Activated T-cell treated with anti-CD3 and anti-CD28 coated beads for 48 hours (primary cell): ENCODE measurements at places on chromosomes 1 and 21.
A peak's percentile ranks its signal among the peaks of the same experiment; 100 is the strongest.

GRCh38 chr1:115609021-115609420, 32.7 kb upstream of the VANGL1 start:
- DNase-seq: no peak

- DNase-seq: no peak
These were observed 1.9 kb downstream of the JAM2 start for GRCh38 chr21:25640943-25641292.

- no peak for DNase-seq
These were observed 26.2 kb downstream of the VPS45 start for GRCh38 chr1:150093805-150094204.

DNA sequence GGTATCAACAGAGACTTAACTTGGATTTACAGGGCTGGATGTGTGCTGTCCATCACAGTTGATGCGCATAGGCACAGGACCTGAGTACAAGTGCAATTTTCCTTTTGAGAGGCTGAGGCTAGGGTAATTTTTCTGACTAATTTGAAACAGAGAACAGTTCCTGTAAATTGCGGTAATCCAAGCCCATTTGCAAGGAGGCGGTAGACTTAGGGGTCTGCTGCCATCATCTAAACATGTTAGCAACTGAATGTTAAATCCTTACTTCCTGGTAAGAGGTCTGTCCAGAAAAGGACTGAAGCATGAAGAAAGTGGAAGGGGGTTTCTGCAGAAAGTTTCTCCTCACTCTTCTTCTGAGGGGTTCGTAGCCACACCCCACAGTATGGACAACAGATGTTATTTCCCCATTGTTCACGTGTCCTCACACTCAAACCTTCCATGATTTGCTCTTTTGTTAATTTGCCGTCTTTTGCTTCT, 23.7 kb upstream of the C1orf198 start:
- no peak for DNase-seq

- no peak for DNase-seq
These were observed 563.5 kb downstream of the PTPRC start for GRCh38 chr1:199202331-199202730.

- no peak for DNase-seq
These were observed 132.2 kb downstream of the LRRC53 start for GRCh38 chr1:74380252-74380651.

- DNase-seq: no peak
These were observed 6.4 kb upstream of the GBP5 start for GRCh38 chr1:89279011-89279466.

DNA sequence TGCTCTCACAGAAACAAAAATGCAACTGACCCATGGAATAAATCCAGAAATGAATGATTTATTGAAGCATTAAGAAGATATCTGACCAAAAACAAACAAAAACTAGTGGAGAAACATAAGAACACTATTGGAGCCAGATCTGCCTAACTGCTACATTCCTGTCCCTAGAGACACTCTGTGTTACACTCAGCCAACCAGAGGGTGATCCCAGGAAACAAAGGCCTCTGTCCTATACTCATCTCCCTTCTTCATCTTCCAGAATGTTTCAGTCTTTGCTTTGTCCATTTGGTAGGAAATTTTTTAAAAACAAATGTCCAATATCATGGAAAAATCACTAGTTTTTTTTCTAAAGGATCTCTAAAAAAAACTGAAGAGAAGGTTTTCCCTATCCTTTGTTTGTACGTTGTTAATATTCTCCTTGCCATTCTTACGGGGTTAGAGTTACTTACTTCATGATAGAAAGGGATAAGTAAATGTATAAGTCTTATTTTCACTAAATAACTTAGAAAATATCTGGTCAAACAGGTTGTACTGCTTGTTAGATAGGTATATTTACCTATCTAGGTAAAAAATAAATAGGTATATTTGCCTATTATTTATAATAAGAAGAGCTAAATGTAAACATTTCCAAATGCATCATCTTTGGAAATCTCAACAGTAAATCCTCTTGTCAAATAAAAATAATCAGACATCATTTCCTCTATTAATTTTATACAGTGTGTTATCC, 59.1 kb downstream of the NME7 start:
- no peak for DNase-seq

DNA sequence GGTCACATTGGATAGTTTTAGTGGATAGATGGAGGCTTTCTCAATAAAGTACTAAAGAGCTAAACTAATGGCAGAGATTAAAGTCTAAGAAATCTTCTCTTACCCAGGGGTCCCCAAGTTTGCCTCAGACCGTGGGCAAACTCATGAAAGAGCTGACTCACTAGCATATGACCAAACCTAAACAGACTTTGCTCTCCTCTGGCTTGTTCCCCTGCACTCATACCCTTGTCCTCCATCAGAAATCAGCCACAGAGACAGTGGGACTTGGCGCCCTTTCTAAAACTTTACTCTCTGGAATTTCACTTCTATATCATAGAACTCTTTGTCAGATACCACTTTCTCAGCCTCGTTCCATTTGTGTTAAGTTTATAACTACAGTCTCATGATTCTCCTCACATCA, 17.0 kb upstream of the HSD3B2 start:
- no peak for DNase-seq

DNA sequence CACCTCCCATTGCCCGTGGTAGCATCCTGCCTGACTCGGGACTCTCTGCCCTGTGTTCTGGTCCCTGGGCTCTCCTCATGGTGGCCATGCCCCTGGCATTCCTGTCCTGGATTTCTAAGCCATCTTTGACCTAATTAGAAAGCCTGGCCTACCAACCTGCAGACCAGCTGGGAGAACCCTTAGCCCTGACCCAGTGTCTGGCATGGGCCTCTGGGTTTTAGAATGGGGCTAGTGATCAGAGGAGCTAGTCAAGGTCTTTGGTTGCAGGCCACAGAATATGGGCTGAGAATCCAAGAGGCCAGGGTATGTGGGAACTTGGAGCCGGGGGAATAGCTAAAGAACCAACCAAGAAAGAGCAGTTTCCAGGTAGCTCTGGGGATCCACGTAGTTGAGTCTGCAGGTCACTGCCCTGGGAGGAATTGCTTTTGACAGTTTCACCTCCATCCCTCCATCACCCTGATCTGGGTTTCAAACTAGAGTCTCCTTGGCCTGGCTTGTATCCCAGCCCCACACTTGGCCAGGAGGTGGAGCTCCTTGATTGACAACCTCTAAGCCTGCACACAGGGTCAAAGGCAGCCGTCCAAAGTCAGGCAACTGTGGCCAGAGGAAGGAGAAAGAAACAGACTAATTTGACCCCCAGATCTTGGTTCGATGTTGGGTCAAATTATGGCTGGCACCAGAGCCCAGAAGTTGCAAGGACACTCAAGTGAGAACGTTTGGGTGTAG, 54.7 kb upstream of the ABCG1 start:
- DNase-seq: peak; percentile 40

- DNase-seq: no peak
These were observed 8.9 kb upstream of the GPR37L1 start for GRCh38 chr1:202113690-202114300.

DNA sequence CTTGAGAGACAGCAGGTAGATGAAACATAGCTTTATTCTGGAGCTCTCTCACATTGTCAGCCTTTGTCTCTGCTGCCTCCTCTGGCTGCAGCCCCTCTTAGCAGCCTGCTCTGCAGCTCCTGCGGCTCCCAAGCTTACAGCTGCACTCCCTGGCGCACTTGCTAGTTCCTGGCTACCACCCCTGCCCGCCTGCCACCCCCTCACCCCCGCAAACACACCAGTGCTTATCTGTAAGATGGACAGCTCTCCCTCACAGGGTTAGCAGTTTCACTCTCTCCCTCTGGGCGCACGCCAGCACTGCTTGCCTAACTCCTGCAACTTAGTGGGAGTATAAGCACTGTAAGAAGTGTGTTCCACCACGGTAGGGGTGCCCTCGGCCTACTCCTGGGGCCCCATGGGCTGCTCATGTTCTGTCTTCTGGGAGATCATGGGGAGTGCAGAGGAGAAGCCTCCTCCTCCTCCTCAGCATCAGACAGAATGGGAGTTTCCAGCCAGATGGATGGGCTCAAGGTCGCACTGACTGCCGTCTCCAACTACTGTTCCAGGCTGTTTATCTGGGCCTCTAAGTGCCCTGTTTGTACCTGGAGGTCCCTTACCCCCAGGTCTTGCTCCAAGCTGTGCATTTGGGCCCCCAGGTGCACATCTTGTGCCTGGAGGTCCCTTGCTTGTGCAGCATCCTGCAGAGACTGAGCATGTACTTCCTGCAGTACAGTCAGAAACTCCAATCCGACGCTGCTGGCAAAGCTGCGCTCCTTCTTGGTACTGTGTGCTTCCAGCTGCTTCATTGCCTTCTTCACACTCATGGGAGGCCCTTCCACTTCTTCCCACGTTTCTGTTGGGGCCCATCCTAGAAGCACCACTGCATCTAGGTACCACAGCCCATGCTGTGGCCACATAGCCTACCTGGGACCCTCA, 1388.1 kb downstream of the AMY1C start:
- DNase-seq: no peak

DNA sequence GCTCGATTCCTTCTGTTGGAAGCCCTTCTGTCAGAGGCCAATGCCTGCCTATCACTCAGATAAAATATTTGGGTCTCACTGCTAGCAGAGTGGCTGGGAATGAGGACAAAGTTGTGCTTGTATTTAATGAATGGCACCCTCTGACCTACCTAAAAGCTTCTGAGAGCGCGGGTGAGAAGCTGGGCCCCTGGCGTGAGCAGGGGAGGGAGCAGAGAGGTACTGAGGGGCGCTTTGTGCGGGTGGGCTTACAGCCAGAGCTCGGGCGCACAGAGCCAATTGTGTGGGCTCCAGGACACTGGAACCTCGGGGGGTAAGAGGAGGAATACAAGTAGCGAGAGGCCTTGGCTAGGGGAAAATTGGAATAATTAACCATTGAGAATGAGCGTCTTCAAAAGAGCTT, 32.3 kb downstream of the PCAT6 start:
- DNase-seq: no peak

DNA sequence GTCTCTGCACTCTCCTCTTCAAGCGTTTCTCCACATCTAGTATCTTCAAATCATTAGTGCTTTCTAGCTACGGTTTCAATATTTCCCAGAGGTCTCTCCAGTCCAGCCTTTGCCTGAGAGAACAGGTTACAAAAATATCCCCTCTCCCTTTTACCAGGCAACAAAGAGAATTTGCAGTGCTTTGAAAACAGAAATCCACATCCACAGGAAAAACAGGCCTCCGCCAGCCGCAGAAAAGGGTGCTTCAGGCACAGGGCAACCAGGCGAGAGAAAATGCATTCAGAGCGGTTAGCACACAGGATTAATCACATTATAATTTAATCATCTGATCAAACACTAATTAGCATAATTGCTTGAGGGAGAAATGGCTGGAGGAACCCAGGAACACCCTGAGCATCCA, 13.8 kb downstream of the DSCAM start:
- DNase-seq: no peak

- no peak for DNase-seq
These were observed 1.1 kb downstream of the RGS16 start for GRCh38 chr1:182602935-182603645.

- no peak for DNase-seq
These were observed 502.9 kb downstream of the PTPRU start for GRCh38 chr1:29739176-29739575.

DNA sequence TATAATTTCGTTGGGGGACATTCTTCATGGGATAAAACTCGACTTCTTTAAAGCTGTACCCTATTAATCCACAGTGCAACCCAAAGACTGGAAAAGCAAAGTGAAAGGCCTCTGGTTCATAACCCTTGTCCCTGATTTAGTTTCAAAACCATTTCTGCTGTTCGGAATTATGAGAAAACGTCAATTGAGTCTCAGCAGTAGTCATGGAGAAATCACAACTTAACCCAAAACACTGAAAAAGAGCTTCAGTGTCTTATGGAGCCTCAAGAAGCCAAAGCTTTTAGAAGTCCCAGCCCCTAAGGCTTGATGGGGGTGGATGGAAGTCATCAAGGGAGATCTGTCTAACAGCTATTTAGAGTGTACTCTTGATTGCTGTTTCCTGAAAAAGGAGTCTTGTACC, 73.5 kb upstream of the VCAM1 start:
- no peak for DNase-seq

DNA sequence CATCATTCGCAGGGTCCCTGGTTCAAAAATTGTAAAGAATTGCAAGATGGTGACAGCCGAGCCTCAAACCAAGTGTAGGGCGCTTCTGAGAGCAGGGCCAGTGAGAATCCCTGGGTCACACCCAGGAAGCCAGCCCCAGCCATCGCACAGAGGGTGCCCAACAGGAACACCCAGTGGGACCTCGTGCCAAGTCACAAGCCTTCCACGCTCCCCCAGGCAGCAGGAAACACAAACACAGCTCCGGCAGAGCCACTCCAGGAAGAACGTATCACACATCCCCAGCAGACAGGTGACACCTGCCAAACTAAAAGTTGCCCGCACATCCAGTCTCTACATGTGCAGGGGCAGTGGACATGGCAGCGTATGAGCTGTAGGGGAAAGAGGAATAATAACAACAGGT, 20.2 kb downstream of the DHRS3 start:
- DNase-seq: no peak

DNA sequence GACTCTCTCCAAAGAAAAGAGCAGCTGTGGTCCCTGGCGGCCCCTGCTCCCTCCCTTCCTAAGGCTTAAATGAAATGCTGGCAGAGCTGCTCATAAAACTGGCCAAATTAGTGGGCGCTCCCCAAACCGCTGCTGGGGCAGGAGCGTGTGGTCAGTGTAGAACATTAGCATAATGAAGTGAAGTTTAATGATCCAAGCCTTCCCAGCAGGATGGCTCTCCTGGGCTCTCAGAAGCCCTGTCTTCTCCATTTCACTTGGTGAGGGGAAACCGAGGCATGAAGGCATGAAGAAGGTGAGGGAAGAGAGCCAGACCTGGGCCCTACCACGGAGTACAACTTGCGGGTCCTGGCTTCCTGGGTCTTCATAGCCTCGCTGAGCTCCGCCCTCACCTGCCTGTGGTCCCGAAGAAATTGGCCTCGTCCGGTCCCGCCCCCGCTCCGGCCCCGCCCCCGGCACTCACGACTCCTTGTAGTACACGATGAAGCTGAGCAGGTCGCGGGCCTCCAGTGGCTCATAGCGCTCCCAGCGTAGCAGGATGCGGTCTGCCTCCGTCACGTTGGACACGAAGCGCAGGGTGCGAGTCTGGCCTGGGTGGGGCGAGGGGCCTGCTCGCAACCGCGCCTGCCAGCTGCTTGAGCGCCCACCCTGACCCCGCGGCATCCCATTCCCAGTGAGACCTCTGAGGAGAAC, 10.3 kb downstream of the INSRR start:
- peak; percentile 68 for DNase-seq

DNA sequence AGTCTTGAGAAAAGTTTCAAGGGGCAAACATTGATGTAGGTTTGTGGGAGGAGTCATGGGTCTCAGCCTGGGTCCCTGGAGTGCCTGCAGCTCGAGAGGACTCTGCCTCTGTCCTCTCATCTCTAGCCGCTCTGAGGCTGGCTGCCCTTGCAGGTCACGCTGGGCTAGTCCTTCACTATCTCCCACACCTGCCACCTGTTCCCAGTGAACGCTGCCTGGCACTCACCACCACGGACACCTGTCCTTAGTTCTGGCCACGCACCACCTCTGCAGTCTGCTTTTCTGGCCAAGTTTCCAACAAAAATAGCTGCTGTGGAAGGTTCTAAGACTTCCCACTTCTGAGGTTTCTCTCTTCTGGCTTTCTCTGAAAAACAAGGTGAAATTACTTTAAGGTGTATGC, 52.5 kb downstream of the SH3BGR start:
- DNase-seq: no peak
